Mesangial cell (primary cell): ENCODE measurements at places on chromosomes 2 and 18. TPM values are rescaled to one million over a fixed set of nuclear protein-coding genes. Genes with fewer than 3 reads are reported as not detected.

The KCNG2 gene
- total RNA-seq = not detected in 2 replicates

The DPP4 gene
- 7.7 and 42.3 TPM in 2 replicates for total RNA-seq

The ZDBF2 gene
- 2.4 and 4.3 TPM in 2 replicates for total RNA-seq

The IGFBP5 gene
- 141 and 187 TPM in 2 replicates for total RNA-seq

The MEIS1 gene
- total RNA-seq = 7.7 and 12.8 TPM in 2 replicates

The UGT1A5 gene
- total RNA-seq = not detected in 2 replicates

The SLC23A3 gene
- under 0.01 and 0.25 TPM in 2 replicates for total RNA-seq

The GAD1 gene
- total RNA-seq = not detected in 2 replicates

The LTBP1 gene
- total RNA-seq = 69.7 and 109 TPM in 2 replicates

The MALT1 gene
- 24.9 and 41.3 TPM in 2 replicates for total RNA-seq

The INHBB gene
- under 0.01 TPM in 1 of 2 replicates, not detected in the other for total RNA-seq

The C2orf66 gene
- under 0.01 TPM in 1 of 2 replicates, not detected in the other for total RNA-seq

The KIF1A gene
- total RNA-seq = 2.6 and 4.9 TPM in 2 replicates

The NETO1 gene
- total RNA-seq = 15.0 and 32.1 TPM in 2 replicates

The CHRND gene
- total RNA-seq = not detected in 2 replicates

The IL36G gene
- not detected in 2 replicates for total RNA-seq

The POTEC gene
- not detected in 2 replicates for total RNA-seq

The NT5DC4 gene
- not detected in 2 replicates for total RNA-seq

The DPYSL5 gene
- total RNA-seq = 0.16 TPM in 1 of 2 replicates, not detected in the other

The POTEI gene
- total RNA-seq = not detected in 2 replicates

The TCF23 gene
- not detected in 2 replicates for total RNA-seq

The OSGEPL1 gene
- 3.7 and 7.0 TPM in 2 replicates for total RNA-seq

The NAT8 gene
- not detected in 2 replicates for total RNA-seq

The FOXD4L1 gene
- not detected in 2 replicates for total RNA-seq

The TMEM163 gene
- 1.0 and 1.1 TPM in 2 replicates for total RNA-seq

The SCG2 gene
- under 0.01 and 1.1 TPM in 2 replicates for total RNA-seq
